ENCODE measurements at places on chromosomes 12 and 14. TPM values are rescaled to one million over a fixed set of nuclear protein-coding genes. Genes with fewer than 3 reads are reported as not detected.

Gene TMEM119
- 0.48 TPM for total RNA-seq

Gene SMCO3
- total RNA-seq = not detected

Gene PLEK2
- 2.9 TPM for total RNA-seq

Gene CLEC4A
- total RNA-seq = not detected

Gene PLEKHG7
- not detected for total RNA-seq

Gene KSR2
- total RNA-seq = 2.1 TPM

Gene LRRC43
- 0.35 TPM for total RNA-seq

DNA sequence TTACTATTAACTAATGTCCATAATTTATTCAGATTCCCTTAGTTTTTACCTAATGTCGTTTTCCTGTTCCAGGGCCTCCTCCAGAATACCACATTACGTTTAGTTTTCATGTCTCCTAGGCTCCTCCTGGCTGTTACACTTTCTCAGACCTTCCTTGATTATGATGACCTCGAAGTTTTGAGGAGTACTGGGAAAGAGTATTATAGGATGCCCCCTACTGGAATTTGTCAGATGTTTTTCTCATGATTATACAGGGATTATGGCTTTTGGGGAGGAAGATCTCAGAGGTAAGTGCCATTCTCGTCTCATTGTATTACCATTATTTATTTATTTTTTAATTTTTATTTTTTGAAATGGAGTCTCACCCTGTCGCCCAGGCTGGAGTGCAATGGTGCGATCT lies 17.7 kb upstream of the C1S start:
- no peaks in the 10 kb centered on the region for H3K27me3 ChIP-seq
- H3K4me3 ChIP-seq = no peak overlapping the region
- no peaks in the 10 kb centered on the region for H3K4me1 ChIP-seq
- DNase-seq = no peak
- H3K36me3 ChIP-seq = no peaks in the 10 kb centered on the region

DNA sequence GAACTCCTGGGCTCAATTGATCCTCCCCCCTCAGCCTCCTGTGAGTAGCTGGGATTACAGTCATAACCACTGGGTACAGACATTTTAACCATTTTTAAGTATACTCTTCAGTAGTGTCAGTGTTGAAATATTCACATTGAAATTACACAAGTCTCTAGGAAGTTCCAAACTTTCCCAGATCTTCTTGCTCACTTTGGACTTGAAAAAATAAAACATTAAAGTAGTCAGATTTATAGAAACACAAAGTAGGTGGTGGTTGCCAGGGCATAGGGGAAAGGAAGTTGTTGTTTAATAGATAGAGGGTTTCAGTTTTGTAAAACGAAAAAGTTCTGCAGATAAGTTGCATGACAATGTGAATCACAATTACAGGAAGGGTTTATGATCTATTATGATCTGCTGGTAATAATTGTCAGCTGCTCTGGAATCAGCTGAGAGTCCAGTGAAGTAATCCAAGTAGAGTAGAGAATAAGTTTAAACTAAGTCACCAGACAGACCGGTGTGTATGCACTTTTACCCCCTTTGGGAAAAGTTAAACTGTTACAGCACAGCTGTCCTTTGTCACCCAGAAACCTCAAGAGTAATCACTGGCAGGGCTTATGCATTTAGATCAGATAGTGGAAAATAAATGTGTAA lies 27.4 kb downstream of the PCNX1 start:
- no peak for DNase-seq
- no peak overlapping the region for H3K4me3 ChIP-seq
- H3K36me3 ChIP-seq = no peaks in the 10 kb centered on the region
- H3K27ac ChIP-seq = no peak overlapping the region
- H3K27me3 ChIP-seq = no peaks in the 10 kb centered on the region

DNA sequence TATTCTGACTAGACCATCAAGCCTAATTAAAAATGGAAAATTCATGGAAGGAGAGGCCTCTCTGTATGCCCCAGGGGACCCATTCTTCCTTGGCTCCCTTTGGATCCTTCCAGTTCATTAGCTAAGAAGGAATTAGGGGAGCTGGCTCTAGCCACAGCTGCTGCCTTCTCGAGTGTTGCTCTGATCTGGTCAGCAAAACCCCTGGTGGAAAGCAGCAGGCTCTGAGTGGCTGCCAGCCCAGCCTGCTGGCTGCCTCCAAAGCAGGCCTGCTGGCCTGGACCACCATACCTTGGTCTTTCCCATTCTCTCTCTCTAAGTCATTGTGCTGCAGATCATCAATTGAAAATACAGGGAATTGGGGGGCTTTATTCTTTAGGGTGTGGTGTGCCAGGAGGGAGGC lies 29.0 kb upstream of the AKAP6 start:
- H3K27ac ChIP-seq = no peak overlapping the region
- H3K4me1 ChIP-seq = no peaks in the 10 kb centered on the region
- no peaks in the 10 kb centered on the region for H3K36me3 ChIP-seq
- H3K27me3 ChIP-seq = no peaks in the 10 kb centered on the region

DNA sequence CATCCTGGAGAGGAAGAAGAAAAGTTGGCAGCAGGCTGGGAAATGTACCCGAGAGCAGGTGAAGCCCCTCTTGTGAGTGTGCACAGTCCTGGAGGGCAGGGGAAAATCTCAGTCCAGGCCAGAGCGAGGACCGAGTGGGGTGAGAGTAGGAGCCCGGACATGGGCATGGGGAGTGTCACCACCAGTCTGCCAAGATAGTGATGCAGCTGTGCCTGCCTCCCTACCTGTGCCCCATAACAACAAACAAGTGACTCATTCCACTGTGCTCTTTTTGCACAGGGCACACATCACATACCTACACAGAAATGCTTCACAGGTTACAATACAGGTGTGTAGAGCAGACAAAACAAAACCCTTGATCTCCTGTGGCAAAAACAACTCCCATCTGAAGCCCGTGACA lies 205.9 kb upstream of the PELI2 start:
- H3K4me1 ChIP-seq = 0 out of 2 replicates have a peak, but pooled peaks cover 2% of the 10 kb centered on the region
- DNase-seq = no peak
- no peaks in the 10 kb centered on the region for H3K36me3 ChIP-seq
- H3K27me3 ChIP-seq = no peaks in the 10 kb centered on the region
- H3K4me3 ChIP-seq = no peak overlapping the region

- H3K27me3 ChIP-seq = no peaks in the 10 kb centered on the region
- H3K4me1 ChIP-seq = no peaks in the 10 kb centered on the region
- H3K36me3 ChIP-seq = no peaks in the 10 kb centered on the region
- no peak overlapping the region for H3K27ac ChIP-seq
- no peak overlapping the region for H3K4me3 ChIP-seq
Measured at GRCh38 chr12:75623631-75624154, 112.3 kb upstream of the KRR1 start.

GRCh38 chr12:29238822-29239291 lies 89.8 kb downstream of the FAR2 start:
- H3K27me3 ChIP-seq = no peaks in the 10 kb centered on the region
- H3K4me1 ChIP-seq = peaks cover 3% of the 10 kb centered on the region
- H3K27ac ChIP-seq = no peak overlapping the region
- no peak for DNase-seq

DNA sequence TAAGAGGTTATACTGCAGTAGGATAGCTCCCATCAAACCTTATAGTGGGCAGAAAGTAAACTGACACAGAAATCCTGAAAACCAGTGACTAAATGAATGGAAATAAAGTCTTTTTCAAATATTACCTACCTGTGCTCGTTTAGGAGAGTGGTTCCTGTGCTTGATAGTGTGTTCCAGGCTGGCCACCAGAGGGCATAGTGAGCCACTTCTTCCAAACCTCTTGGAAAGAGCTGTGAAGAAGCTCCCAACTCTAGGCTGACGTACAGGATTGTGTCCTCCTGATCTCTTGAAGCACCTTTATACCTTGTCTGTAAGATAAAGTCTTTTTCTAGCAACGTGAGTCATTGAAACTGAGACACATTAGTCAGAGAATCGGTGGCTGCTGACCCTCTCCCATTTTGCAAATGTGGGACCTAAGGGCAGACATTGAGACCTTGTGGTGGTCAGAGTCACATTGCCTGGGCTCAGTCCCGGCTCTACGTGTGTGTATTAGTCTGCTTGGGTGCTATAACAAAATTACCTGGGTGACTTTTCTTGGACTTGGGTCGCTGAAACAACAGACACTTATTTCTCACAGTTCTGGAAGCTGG lies 17.6 kb downstream of the TDP1 start:
- H3K4me1 ChIP-seq = no peaks in the 10 kb centered on the region
- H3K36me3 ChIP-seq = peaks cover 26% of the 10 kb centered on the region
- no peak overlapping the region for H3K4me3 ChIP-seq
- H3K27ac ChIP-seq = no peak overlapping the region
- H3K27me3 ChIP-seq = no peaks in the 10 kb centered on the region

DNA sequence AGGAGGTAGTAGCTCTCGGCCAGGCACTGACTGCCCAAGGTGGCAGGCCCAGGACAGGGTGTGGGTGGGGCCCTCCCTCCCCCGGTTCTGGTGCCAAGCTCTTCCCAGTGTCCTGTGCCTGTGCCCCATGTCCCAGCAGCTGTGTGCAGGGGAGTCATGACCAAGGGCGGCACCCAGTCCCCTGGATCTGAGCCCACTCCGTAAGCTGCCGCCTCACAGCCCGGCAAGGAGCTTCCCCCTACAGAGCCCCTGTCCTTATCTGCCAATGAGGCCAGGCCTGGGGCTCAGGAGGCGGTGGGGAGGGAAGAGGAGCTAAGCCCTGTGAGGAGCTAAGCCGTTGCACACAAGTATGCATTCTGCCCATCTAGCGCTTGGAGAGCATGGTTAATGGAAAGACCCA lies 5.6 kb upstream of the C14orf180 start:
- H3K36me3 ChIP-seq = no peaks in the 10 kb centered on the region
- DNase-seq = no peak
- H3K4me3 ChIP-seq = no peak overlapping the region
- no peaks in the 10 kb centered on the region for H3K4me1 ChIP-seq
- H3K27ac ChIP-seq = no peak overlapping the region

DNA sequence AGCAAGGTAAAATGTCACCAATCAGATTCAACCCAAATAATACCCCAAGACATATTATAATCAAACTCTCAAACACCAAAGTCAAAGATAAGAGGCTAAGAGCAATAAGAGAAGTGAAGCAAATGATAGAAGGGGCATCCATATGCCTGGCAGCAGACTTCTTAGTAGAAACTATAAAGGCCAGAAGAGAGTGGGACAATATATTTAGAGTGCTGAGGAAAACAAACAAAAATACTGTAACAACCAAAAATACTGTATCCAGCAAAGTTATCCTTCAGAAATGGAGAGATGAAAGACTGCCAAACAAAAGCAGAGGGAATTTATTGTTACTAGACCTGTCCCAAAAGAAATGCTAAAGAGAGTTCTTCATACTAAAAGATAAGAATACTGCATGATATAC lies 25.8 kb downstream of the COX16 start:
- no peaks in the 10 kb centered on the region for H3K27me3 ChIP-seq
- peaks cover 3% of the 10 kb centered on the region for H3K36me3 ChIP-seq
- no peaks in the 10 kb centered on the region for H3K4me1 ChIP-seq
- DNase-seq = no peak

DNA sequence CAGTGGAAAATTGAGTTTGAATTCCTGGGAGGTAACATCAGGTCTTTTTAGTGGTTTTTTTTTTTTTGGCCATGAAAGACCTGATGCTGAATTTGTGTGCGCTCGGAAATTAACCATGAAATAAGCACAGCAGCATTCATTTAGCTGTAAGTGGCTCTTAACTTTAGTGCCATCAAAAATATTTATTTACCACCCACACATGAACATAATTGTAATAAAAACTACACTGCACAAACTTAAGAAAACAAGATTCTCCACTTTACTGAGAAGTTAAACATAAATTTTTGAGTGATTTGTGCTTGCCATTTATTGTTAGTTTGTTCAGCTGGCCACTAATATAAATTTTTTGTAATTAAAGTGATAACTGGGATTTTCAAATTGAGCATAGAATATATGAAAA lies 2.4 kb downstream of the SLC41A2 start:
- H3K27me3 ChIP-seq = peaks cover 4% of the 10 kb centered on the region
- H3K4me1 ChIP-seq = 0 out of 2 replicates have a peak, but pooled peaks cover 2% of the 10 kb centered on the region
- no peak overlapping the region for H3K4me3 ChIP-seq
- no peaks in the 10 kb centered on the region for H3K36me3 ChIP-seq

DNA sequence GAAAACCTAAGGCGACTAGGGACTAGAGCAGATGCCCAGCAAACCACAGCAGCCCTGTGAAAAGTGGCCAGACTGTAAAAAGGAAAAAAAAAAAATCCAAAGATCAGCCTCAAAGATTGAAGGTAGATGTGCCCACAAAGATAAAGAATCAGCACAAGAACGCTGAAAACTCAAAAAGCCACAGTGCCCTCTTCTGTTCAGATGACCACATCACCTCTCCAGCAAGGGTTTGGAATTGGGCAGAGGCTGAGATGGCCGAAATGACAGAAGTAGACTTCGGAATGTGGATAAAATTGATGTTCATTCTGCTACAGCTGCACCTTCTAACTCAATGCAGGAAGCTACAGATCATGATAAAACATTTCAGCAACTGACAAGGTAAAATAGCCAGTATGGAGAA lies 154.4 kb downstream of the GPHN start:
- no peaks in the 10 kb centered on the region for H3K4me1 ChIP-seq
- no peaks in the 10 kb centered on the region for H3K36me3 ChIP-seq
- H3K27me3 ChIP-seq = no peaks in the 10 kb centered on the region
- no peak for DNase-seq
- H3K4me3 ChIP-seq = no peak overlapping the region

- H3K4me3 ChIP-seq = no peak overlapping the region
- no peaks in the 10 kb centered on the region for H3K4me1 ChIP-seq
- no peak for DNase-seq
- no peak overlapping the region for H3K27ac ChIP-seq
- no peaks in the 10 kb centered on the region for H3K27me3 ChIP-seq
- no peaks in the 10 kb centered on the region for H3K36me3 ChIP-seq
Measured at GRCh38 chr12:121170151-121170550, 37.5 kb downstream of the P2RX7 start.

DNA sequence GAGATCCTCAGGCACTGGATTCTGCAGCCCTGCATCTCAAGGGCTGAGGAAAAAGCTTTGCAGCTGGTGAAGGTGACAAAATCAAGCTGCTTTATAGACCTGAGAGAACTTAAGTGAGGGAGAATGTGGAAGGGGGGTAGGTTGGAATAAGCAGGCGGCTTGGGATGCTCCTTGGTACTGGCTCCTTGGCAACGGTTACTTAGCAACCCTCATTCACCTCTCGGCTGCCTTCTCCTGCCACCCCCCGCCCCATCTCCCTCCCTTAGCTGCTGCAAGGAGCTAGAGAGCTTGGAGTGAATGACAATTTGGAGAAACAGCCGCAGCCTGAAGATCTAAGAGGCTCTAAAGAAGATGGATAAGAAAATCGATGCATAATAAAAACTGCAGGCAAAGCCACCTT lies 44.1 kb upstream of the CISTR start:
- no peaks in the 10 kb centered on the region for H3K36me3 ChIP-seq
- no peaks in the 10 kb centered on the region for H3K4me1 ChIP-seq
- no peak for DNase-seq
- no peak overlapping the region for H3K4me3 ChIP-seq

DNA sequence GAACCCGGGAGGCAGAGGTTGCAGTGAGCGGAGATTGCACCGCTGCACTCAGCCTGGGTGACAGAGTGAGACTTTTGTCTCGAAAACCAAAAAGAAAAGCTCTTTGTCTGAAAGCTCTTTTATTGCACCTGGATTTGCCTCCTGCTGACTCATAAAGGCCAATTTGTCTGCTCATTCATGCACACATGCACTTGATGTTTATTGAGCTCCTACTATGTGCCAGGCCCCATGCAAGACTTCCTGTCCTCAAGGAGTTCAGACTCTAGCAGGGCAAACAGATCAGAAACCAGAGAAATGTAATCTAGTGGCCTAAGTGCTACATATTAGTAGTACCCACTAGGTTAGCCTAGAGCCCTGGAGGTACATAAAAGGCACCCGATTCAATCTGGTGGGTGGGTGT lies 16.3 kb upstream of the MLEC start:
- H3K36me3 ChIP-seq = no peaks in the 10 kb centered on the region
- H3K4me3 ChIP-seq = no peak overlapping the region
- DNase-seq = no peak
- no peak overlapping the region for H3K27ac ChIP-seq
- H3K4me1 ChIP-seq = peaks cover 19% of the 10 kb centered on the region
- no peaks in the 10 kb centered on the region for H3K27me3 ChIP-seq
